ENCODE measurements at places on chromosomes 1 and 21.

GRCh38 chr1:226764533-226764932 lies 25.5 kb upstream of the ITPKB start:
- DNase-seq, result no peak

- DNase-seq, result no peak
Observed at GRCh38 chr1:74629283-74629682, 44.3 kb downstream of the ERICH3 start.

- no peak for DNase-seq
Observed at GRCh38 chr1:51945591-51945990, 44.9 kb downstream of the RAB3B start.

DNA sequence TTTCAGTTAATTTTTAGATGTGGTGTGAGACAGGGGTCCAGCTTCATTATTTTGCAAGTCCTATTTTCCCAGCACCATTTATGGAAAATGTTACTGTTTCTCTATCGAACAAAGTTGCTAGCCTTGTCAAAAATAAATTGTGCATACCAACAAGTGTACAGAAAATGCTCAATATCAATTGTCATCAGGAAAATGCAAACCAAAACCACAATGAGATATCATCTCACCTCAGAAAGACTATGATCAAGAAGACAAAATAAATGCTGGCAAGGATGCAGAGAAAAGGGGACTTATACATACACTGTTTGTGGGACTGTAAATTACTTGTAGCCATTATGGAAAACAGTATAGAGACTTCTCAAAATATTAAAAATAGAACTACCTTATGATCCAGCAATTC lies 54.8 kb downstream of the VCAM1 start:
- DNase-seq, result no peak

GRCh38 chr21:26115899-26116298 lies 54.7 kb downstream of the APP start:
- no peak for DNase-seq

GRCh38 chr1:27591622-27592021 lies 12.3 kb downstream of the AHDC1 start:
- no peak for DNase-seq

- no peak for DNase-seq
Observed at GRCh38 chr1:245603311-245603865, 448.6 kb downstream of the KIF26B start.

DNA sequence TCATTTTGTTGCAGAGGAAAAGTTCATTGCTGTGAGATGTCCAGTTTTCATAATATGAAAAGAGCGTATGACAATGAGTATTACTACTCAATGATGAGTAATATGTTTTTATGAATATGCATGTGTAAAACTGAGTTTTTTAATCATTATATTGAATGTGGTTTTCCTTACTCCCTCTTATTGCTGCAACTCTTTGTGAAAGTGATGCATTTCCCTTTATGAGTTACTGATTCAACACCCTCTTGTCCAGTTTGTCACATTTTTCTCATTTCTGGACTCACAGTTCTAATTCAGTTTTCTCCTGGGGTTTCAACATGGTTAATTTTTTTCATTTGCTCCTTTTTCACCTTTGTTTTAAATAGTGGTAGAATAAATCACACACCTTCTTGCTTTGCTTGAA lies 35.2 kb upstream of the KCNJ15 start:
- no peak for DNase-seq

- no peak for DNase-seq
Observed at GRCh38 chr1:203601716-203602309, 24.8 kb upstream of the ATP2B4 start.

DNA sequence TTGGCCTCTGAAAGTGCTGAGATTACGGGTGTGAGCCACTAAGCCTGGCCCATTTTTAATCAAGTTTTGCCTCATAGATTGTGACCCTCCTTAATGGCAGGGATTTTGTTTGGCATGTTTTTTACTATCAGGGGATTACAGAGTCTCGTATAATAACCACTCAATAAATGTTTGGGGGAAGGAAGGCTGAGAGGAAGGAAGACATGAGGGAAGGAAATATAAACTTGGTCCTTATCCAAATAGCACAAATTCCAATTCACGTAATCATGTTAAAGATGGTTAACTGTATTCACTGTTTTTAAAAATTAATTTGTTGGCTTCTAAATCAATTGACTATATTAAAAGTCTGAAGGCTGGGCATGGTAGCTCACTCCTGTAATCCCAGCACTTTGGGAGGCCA lies 30.9 kb upstream of the SERTAD4 start:
- no peak for DNase-seq

DNA sequence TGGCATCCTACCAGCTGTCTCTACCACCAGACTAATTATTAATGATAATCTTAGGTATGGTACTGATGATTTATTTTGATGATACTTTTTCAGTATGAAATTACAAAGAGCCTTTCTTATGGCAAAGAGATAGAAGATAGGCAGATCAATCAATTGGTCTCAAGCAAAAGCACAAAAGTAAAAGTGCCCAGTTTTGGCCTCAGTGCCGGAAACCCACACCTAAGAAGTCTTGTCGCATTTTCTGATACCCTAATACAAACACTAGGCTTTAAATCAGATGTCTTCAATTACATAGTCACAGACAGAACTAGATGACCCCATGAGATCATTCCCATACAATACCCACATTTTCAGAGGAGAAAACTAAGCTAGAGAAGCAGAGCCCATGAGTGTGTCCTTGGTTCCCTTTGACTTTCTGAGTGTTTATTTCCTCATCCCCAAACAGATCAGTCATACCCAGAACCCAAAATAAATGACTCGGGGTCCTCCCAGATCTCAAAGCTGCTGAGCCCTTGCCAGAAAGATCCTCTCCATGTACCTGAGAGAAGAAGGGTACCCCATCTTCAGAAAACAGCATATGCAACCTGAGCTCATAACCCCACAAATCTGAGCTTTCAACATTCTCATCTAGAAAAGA lies 7.7 kb downstream of the ITPKB start:
- DNase-seq, result no peak

DNA sequence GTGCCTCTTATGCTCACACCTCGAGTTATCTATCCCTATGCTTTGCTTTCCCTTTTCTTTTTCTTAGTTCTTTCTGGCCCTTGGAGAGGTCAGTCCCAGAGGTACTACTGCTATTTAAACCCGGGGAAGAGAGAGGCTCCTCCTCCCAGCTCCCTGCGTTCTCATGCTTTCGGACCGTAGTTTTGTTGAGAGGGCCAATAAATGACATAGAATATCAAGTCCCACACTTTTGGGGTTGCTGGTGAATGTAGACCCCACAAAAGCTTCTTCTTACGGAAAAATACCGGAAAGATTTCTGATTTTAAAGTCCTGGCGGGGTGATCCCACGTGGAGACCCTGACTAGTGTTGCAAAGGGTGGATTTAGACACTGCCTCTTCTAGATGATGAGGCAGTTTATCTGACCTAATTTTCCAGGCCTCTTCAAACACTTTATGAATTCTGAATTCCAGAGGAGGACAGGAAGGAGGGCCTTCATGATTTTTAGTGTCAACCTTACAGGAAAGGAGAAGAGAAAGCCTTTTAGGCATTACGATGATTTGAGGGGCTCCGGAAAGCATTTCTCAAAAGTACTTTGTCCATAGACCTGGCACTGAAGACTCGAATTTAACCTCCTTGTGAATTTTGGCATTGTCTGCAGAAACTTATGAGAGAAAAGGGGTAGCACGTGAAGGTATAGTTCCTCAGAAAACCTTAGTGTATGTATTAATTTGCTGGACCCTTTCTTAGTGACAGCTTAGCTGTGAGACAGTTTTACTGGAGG lies 694 bp downstream of the TMEM167B start:
- no peak for DNase-seq

DNA sequence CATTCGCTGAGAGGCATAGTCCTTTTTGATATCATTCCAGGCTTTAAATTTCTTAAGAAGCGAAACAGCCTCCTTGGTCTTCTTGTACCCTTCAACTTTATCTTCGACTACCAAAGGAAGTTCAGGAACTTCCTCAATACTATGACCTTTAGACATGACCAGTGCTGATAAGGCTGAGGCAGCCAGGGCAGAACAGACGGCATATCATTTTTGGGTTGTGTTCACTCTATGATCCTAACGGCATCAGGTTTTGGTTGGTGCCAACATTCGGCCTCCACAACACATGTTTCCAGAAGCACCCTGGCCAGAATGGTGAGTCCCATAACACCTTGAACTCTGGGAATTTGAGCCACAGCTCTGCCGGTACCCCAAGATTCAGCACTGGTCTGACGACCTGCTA lies 31.4 kb upstream of the MYOC start:
- DNase-seq, result no peak

DNA sequence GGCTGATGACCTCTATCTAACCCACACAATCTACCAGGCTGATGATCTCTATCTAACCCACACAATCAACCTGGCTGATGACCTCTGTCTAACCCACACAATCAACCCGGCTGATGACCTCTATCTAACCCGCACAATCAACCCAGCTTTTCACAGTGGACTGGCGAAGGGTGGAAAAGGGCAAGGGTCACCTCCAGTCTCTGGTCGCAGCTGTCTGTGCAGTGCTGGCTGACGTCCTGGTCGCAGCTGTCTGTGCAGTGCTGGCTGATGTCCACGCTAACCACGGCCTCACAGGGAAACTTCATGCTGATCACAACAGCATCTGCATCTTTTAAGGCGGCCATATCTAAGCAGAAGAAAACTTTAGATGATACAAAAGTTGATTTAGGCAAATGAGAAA lies 12.2 kb upstream of the CCDC27 start:
- DNase-seq, result no peak

GRCh38 chr1:225645194-225645895 lies 7.6 kb downstream of the ENAH start:
- no peak for DNase-seq

- DNase-seq, result no peak
Observed at GRCh38 chr1:206979379-206980043, 9.3 kb upstream of the FCAMR start.

- DNase-seq, result no peak
Observed at GRCh38 chr1:214224611-214225354, 56.2 kb upstream of the SMYD2 start.

DNA sequence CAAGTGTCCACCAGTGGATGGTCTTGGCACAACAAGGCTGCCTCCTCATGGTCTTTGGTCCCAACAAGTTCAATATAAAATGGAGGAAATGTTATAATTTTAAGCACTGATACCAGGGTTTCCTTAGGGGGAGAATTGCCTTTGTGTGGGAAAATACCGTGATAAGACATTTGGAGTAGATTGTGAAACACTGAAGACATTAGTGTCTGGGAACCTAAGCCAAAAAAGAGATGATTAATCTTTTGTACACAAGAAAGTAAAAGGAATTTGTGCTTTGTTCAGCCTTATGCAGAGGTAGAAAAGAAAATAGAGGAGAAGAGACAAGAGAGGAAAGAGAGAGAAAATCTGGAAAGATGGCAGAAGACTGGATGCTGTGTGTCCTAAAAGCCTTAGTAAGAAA lies 36.1 kb downstream of the ST6GALNAC3 start:
- no peak for DNase-seq

DNA sequence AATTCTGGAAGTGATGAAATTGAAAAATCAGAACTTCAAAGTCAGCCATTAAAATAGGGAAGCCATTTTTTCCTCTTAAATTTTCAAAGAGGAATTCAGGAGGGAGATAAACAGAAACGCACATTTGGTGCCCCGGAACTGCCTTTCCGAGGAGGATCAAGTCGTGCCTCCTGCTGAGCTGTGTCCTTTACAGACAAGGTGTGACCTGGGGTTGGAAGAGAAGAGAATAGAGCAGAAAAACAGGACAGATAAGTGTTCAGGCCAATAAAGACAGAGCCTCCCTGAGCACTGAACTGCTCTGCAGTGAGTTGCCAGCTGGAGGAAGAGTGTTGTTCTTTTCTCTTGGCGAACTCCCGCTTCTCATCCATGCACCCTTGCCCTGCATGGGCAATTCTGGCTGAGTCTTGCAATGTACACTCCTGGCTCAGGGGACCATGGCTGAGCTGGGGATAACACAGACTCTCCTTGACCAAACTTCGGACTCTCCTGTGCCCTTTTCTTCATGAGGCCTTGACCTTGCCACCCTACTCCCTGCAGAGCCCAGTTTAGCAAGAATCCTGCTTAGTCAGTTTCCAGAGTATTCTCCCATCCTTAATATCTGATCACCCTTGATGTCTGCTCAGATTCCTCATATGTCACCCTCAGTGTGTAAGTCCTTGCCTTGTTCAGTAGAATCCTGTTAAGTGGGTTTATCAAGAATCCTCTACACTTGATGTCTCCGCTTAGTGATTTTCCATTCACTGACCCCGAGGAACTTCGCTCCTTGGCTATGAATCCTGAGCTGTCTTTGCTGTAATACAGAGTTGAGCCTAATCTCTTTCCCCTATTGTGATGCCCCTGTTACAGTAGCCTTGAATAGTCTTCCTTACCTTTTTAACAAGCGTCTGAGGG lies 1.3 kb upstream of the MTARC1 start:
- DNase-seq, result no peak

GRCh38 chr1:14598498-14599182 lies at the start of gene KAZN:
TSS of gene KAZN (plus strand) at chr1:14598685.
- no peak for DNase-seq

GRCh38 chr21:30194701-30195299 lies 21.1 kb downstream of the CLDN8 start:
- no peak for DNase-seq

DNA sequence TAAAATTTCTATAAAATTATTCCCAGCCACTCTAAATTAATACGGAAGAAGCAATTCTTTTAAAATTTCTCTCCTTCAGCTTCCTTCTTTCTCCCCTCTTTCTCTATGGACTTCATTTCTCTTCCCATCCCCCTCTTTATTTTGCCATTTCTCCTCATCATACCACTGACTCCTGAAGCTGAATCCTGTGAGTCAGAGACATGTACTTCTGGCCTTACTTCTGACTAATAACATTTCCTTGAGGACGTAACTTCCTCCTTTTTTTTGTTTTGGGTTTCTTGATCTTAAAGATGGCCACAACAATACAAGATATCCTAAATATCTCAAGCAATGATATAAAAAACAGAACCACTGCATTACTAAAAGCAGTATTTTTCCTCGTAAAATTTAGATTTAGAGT lies 63.6 kb upstream of the DENND1B start:
- DNase-seq, result no peak

DNA sequence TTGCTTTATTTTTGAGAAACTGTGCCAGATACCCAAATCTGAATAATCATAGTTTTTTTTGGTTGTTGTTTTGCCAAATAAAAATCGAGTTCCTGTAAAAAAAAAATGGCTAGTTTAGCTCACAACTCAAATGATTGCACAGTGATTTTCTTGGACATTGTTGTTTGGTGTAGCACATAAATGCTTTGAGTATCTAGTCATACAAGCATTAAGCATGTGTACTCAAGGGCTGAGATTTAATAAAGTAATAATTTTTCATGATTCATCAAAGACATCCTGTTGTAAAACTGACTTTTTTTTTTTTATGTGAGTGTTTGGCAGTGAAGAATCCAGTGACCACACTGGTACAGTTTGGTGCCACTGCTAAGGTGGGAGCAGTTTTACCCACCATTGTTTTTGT lies 18.8 kb downstream of the ITSN1 start:
- DNase-seq, result no peak

GRCh38 chr1:220798338-220798737 lies 11.6 kb downstream of the MTARC1 start:
- no peak for DNase-seq

DNA sequence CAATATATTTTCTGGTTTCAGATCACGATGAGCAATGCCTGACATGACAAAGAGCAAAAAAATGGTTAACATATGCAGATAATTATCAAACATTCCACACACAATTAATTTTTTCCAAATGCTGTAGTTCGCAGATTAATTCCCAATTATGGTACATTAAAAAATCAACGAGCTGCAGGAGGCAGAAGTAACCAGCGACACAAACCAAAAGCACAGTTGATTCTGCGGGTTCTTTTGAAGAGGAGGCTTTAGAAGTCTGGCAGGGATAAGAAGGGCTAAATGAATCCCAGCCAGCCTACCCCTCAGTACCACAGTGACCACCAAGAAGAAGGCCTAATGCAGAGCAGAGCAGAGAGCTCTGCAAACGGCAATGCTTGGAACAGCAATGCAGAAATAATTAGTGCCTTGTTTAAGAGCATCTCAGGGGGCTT lies 17.0 kb upstream of the KNCN start:
- DNase-seq, result no peak

Measured in activated gamma-delta T cell (primary cell).